ENCODE measurements at places on chromosomes 11 and 22. TPM values are rescaled to one million over a fixed set of nuclear protein-coding genes. Genes with fewer than 3 reads are reported as not detected.

The CCDC82 gene
- total RNA-seq = 24.4 TPM

DNA sequence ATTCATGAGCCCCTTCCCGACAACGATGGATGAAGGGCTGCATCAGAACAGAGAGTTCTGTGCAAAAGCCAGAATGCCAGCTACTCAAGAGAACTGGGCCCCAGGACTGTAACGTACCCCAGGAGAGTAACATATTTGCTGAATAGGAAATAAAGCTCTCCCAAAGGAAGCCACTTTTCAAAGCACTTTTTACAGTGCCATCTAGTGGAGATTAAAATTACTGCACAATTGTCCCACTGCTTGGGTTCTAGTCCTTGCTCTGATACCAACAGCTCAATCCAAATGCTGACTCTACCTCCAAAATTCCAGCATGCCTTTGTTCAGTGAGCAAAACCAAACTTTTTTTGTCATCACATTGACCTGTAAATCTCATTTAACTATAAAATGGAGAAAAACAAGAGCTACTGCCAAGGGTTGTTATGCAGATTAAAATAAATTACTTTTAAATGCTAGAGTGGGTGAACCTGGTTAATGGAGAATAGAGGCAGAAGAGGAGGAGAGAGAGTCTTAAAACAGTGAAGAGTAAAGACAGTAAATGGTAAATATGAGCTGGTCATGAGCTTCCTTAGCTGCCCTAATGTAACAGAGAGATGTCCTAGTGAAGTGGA is 87.6 kb upstream of the FSHB start:
- H3K36me3 ChIP-seq = no peaks in the 10 kb centered on the region
- no peaks in the 10 kb centered on the region for H3K4me1 ChIP-seq

- no peak overlapping the region for H3K27ac ChIP-seq
- H3K27me3 ChIP-seq = no peaks in the 10 kb centered on the region
- H3K4me3 ChIP-seq = no peak overlapping the region
- no peak for DNase-seq
These were observed 31.7 kb upstream of the GRAMD4 start for GRCh38 chr22:46588279-46589140.

- H3K4me3 ChIP-seq = no peak overlapping the region
- DNase-seq = no peak
- peak overlapping the region; percentile 100 for H3K27ac ChIP-seq
- H3K27me3 ChIP-seq = no peaks in the 10 kb centered on the region
These were observed 4.1 kb downstream of the SERPINH1 start for GRCh38 chr11:75565916-75566762.

The IMMP1L gene
- total RNA-seq = 39.0 TPM

The NRIP3 gene
- total RNA-seq = 2.3 TPM

The GGTLC2 gene
- not detected for total RNA-seq

The OR8B3 gene
- total RNA-seq = not detected

DNA sequence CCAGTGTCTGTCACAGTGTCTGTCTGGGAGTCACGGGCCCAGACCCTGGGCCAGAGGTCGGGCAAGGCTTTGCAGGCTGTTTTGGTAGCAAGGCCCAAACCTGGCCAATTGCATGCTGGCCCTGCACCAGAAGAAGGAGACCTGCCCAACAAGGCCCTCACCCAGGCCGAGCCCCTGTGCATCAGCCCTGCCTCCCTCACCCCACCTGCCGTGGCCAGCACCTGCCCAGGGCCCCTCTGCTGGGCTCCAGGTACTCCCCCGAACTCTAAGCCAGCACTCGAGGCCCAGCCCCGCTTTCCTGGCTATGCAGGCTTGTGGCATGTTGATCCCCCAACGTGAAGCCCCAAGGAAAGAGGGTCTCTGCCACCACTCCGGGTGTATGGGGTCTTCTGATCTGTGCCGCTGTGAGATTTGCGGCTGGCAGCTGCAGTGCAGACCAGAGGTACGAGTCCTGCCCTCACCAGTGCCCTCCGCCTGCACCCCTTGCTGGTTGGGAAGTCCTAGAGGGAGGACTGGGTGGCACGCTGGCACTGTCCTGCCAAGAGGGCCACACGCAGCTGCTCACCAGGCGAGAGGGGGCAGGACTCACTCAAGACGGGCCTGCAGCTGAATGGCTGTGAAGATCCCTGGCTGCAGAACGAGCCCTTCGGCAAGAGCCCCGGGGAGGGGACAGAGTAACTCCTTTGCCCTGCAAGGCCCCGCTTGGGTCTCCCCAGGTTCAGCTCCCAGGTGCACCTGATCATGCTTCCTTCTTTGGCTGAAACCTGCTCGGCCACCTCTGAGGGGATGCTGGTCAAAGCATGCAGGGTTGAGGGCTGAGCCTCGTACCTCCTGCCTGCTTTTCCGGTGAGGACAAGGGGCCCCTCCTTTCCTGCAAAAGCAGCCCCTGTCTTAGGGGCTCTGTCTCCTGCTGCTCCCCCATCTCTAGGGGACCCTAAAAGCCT is 6.7 kb upstream of the SEPTIN5 start:
- H3K27me3 ChIP-seq = peaks cover 15% of the 10 kb centered on the region
- no peak overlapping the region for H3K27ac ChIP-seq
- no peaks in the 10 kb centered on the region for H3K4me1 ChIP-seq

DNA sequence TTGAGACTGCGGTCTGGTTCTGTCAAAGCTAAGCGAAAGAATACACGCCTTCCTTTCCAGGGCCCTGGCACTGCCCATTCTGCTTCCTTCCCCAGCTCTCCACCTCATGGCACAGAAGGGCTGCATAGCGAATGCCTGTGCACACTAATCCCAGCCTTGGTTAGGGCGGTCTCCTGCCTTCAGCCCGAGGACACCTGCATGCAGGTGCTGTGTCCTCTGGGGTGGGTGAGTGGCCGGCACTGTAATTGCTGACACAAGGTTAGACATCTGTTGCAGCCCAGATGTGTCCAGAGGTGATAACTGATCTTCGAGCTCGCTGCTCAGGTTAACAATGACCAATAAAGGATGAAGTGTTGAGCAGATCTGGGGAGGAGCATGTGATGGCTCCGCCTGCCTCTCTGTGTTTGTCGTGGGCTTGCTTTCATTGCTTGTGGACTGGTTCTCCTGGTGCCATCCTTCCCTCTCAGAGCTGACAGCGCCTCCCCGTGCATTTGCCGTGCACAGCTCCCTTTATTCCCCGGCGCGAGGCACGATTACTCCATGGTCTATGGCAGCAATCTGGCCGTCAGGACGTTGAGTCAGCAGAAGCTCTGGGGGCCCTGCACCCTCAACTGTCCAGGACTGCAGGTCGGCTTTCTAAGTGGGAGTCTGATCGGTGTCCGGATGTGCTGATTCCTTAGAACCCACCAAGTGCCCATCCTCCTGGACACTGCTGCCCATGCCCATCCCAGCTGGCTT is 1088.2 kb downstream of the BRD1 start:
- H3K27ac ChIP-seq = no peak overlapping the region
- no peaks in the 10 kb centered on the region for H3K36me3 ChIP-seq
- no peaks in the 10 kb centered on the region for H3K27me3 ChIP-seq
- H3K4me1 ChIP-seq = no peaks in the 10 kb centered on the region

The NAALADL1 gene
- total RNA-seq = 73.1 TPM

Data from sigmoid colon (tissue), 7 donors.